Right renal pelvis (tissue), 4 donors: ENCODE measurements at places on chromosomes 11 and 22. TPM values are rescaled to one million over a fixed set of nuclear protein-coding genes. Genes with fewer than 3 reads are reported as not detected.

DNA sequence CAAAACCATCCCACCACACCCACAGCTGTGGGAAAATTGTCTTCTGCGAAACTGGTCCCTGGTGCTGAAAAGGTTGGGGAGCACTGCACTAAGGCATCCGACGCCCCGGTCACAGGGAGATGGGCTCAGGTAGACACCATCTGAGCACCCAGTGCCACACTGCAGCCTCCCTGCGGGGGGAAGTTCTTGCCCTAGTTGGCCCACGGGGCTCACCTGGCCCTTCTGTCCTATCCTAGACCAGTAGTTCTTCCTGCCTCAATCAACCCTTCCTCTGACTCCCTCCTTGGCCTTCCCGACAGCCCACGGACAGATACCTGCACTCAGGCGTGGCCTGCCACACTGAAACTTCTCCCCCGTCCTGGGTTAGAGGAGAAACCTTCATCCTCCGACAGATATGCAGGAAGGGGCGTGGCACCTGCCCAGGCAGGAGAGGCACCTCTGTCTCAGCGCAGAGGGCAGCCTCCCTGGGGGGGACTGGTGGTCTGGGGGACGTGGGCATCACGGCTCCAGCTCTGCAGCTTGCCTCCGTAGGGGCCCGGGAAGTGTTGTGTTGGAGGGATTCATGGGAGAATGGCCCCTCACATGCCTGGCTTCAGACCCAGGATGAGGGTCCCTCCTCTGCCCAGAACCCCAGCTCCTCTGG lies 4.5 kb downstream of the ANO9 start:
- DNase-seq: no peak

DNA sequence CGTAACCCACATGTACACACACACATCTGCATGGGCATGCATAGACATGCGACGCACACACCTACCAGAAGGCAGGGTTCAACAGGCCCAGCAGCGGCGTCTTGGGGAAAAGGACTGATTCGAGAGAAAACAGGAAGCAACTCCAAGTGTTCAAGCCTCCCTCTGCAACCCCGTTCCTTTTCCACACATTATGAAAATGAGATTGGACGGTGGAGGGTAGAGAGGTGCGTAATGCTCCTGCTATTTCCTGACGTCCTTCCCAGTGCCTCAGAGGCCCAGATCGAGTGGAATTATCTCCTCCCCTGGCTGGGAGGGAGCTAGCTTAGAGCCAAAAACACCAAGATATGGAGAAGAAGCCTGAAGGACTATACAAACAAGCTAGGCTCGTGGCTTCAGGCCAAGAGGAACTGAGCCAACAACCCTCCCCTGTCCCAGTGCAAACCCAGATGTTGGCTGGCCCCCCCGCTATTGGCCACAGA lies 289.2 kb downstream of the MN1 start:
- no peak for DNase-seq

- no peak for DNase-seq
These were observed 6.4 kb downstream of the MS4A15 start for GRCh38 chr11:60762851-60763691.

DNA sequence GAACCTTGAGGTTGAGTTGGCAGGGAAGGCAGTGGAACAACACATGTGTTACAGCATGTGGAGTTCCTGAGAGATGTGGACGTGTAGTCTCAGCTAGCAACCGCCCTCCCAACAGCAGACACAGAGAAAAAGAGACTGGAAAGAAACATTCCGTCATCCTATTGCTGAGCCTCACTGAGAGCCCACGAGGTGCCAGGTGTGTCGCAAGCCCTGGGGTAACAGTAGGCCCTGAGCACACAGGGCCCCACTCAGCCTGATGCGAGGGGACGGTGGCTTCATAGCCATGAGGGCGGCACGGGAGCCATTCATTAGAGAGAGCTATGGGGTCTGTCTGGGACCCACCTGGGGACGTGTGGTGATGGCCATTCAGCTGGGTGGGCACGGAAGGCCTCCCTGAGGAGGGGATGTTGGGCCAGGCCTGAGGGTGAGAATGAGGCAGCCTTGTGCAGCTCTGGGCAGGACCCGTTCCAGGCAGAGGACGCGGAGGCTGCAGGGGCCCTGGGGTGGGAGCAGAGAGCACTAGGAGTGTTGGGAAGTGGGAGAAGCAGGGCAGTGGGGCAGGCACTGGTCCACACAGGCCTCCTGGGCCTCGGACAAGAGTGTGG lies 26.2 kb downstream of the MPPED1 start:
- DNase-seq: no peak

DNA sequence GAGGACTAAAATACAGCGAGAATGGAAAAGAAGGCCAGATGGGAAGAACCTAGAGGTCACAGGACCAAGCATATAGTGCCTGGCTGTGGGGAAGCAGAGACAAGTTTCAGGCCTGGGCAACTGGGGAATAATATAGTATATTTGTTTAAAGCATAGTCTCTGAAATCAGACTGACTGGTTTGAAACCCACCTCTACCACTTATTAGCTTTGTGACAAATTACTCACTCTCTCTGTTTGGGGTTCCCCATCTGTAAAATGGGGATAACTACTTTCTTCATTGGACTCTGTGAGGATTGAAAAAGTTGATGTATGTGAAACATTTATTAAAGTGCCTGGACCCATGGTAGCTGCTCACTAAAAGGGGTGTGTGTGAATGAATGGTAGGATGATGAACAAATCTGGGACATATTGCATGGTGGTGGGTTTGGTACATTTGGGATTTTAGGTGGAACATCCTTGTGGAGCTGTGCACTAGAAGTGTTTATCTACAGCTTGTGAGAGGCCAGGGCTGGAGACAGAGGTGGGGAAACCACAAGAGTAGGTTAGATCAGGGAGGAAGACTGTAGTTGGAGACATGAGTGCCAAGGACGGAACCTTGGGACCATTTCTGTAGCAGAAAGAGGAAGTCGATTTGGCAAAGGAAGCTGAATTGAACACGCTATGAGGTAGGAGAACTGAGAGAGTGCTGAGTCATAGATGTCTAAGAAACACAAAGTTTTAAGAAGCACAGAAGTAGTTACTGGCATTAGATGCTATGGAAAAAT lies 52.6 kb downstream of the SWAP70 start:
- DNase-seq: no peak

Gene CABP4
- polyA plus RNA-seq: 0.36 TPM
